ENCODE measurements at places on chromosomes 12 and 14. TPM values are rescaled to one million over a fixed set of nuclear protein-coding genes. Genes with fewer than 3 reads are reported as not detected.

Gene KCNA5
- not detected for total RNA-seq

Gene NANOG
- not detected for total RNA-seq

Gene RFLNA
- total RNA-seq = 26.7 TPM

Gene BEGAIN
- total RNA-seq = 1.1 TPM

Gene MORN3
- not detected for total RNA-seq

Gene GSC
- not detected for total RNA-seq

Gene MYO1H
- total RNA-seq = not detected

Measured in hair follicular keratinocyte (primary cell).